ENCODE measurements at places on chromosomes 5 and 9.

- DNase-seq, result no peak
Measured at GRCh38 chr5:61289241-61289640, 42.8 kb upstream of the ZSWIM6 start.

DNA sequence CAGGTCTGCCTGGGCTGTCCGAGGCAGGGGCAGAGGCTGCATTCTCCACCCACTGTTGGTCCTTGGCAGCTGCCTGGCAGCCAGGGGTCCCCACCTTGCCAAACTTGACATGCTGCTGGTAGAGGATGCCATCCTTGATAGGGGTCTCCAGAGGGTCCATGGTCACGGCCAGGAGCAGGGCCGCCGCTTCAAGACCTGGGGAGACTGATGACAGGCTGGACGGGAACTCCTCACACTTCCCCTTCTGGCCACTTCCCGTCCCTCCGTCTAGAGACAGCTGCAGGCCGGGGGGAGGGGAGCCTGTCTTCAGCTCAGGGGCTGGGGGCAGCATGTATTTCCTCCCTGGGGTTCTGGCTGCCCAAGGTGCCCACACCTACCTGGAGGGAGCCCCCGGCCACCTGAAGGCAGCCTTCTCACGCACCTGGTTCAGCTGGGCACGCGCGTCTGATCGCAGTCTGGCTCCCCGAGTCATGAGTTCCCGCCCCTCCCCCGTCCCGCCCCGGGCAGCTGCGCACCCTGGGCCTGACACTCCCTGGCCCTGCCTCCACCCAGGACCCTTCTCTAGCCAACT lies at the start of gene DOK3:
DOK3 (minus strand) TSS at position 446 of the 571 bp plus-strand sequence; CDS start at position 160, 286 bp downstream.
- no peak for DNase-seq

DNA sequence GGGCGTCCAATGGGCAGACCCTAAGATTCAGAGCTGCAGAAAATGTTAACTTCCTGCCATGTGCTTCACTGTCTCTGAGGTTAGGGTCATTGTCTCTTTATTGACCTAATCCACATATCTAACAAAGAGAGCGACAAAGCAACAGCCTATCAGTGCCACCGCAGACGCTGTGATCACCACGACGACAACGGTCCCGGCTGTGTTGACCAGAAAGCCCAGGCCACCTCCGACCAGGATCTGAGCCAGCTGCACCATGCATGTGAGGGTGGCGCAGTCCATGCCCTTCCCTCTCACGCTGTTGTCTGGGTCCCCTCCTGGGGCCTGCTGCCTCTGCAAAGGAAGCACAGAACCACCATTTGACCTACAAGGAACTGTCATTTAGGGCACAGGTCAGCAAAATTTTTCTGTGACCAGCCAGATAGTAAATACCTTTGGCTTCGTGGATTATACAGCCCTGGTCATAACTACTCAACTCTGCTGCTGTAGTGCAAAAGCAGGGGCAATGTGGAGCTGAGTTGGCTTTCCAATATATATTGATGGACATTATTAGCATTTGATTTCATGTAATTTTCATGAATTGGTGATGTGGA lies 8.5 kb downstream of the RXFP3 start:
- no peak for DNase-seq

GRCh38 chr5:176730815-176731475 lies 79.4 kb upstream of the UNC5A start:
- DNase-seq, result no peak

DNA sequence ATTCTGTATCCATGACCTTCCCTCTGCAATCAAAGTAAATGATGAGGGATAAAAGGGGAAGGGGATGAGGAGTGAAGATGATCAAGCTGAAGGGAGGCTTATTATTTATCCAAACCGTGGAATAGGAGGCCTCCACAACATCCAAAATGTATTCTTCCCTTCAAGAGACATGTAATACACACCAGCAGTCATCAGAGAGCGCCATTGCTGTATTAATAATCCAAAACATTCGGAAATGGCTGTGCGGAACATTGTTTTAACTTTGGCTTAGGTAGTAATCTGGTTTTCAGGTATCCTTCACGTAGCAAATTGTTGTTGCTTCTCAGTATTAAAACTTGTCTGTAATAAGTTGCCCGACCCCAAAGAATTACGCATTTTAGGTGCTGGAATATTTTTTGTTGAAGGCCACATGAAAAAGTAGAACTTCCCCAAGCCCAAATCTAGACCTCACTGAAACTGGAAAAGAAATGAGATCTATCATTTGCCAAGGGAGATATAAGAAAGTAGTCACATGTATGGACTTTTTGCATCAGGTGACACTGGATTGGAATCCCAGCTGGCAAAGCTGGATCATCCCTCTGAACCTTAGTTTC lies 2.6 kb upstream of the BOD1 start:
- DNase-seq, result no peak

- DNase-seq, result no peak
Measured at GRCh38 chr5:93403141-93403928, 177.7 kb downstream of the NR2F1-AS1 start.

GRCh38 chr5:127096328-127096993 lies 23.2 kb upstream of the C5orf63 start:
- no peak for DNase-seq

DNA sequence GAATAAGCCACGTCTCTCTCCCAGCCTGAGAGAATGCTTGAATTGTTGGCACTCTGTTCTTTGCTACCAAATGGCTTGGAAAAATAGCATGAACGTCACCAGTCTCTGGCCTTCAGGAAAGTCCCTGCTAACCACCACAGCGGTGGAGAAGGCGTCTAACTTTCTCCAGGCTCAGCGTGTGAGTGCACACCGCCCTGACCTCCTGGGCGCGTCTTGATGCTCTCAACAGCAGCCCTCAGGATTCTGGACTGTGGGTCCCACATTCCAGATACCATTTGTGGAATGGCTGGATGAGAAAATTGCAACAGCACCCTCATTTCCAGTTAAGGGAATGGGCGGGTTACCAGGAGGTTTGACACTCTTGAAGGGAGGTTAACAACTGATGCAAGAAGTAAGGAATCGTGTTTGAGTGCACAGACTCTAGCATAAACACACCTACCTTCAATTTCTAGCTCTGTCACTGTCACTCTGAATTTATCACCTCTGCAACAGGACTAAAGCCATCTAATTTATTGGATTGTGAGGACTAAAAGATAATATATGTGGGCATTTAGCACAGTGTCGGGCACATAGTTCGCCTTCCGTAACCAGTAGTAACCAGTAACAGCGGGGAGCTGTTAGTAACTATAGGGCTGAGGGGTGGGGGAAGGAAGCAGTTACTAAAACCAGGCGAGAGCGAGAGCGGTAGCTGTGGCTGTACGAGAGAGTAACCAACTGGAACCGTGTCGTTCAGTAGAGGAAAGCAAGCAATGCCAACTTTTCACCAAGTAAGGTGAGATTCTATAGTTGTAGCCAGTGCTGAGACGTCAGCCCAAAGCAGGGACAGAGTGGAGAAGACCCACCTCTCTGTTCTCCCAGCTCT lies 807 bp upstream of the PLGRKT start:
- DNase-seq, result no peak

- no peak for DNase-seq
Measured at GRCh38 chr5:42876375-42876844, 64.7 kb upstream of the SELENOP start.

- no peak for DNase-seq
Measured at GRCh38 chr5:37738057-37738691, 101.7 kb downstream of the GDNF start.

DNA sequence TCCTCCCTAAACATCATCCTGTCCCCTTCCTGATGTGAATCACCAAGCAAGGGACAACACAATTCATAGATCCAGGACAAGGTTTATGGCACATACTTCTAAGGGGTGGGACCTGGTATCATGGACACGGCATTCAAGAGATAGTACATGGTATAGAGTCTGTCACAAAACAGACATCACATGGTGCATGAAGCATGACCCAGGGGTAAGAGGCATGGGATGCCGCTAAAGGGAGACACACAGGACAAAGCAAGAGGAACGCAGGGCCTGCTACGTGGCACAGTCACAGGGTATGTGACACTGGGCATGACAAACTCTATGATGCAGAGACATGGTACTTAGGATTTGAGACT lies 20.7 kb downstream of the GSN start:
- no peak for DNase-seq

DNA sequence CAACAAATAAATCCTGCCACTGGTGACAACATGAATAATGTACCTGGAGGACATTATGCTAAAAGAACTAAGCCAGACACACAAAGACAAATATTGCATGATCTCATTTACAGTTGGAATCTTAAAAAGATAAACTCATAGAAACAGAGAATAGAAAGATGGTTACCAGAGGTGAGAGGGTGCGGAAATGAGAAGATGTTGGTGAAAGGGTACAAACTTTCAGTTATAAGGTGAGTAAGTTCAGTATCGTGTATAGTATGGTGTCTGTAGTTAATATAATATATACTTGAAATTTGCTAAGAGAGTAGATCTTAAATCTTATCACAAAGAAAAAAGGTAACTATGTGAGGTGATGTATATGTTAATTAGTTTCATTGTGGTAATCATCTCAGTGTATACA lies 63.3 kb downstream of the PRRC1 start:
- no peak for DNase-seq

- DNase-seq, result no peak
Measured at GRCh38 chr5:142182840-142183239, 74.3 kb downstream of the NDFIP1 start.

- DNase-seq, result no peak
Measured at GRCh38 chr9:85534340-85534739, 207.4 kb downstream of the AGTPBP1 start.

- DNase-seq, result no peak
Measured at GRCh38 chr5:1058988-1059883, 50.6 kb downstream of the NKD2 start.

GRCh38 chr9:78074385-78075291 lies 43.0 kb upstream of the GNAQ start:
- no peak for DNase-seq

- DNase-seq, result no peak
Measured at GRCh38 chr5:63055421-63055820, 476.8 kb downstream of the LRRC70 start.

DNA sequence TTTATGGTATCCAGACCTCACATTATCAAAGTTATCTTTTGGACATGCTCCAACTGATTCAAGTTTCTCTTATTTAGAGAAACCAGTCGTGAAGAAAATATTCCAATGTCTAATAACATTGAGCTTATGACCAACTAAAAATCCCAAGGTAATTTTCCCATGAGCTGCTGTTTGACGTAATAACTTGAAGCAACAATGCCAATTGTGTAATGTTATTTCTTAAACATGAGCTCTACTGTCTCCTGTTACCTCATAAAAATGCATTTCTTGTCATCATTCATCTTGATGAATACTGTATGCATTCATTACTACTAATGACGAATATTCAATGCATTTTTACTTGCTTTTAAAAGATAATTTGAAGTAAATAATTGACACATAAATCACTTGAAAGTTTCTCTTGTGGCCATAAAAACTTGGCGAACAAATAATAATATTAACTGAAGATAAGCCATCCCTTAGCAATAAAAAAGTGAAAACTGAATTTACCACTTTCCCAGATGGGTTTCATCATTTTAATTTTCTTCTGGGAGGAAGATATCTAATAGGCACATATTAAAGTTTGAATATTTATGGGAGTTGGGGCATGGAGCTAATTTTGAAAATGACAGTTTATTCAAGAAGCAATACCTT lies 424 bp upstream of the MARCOL start:
- DNase-seq, result no peak

DNA sequence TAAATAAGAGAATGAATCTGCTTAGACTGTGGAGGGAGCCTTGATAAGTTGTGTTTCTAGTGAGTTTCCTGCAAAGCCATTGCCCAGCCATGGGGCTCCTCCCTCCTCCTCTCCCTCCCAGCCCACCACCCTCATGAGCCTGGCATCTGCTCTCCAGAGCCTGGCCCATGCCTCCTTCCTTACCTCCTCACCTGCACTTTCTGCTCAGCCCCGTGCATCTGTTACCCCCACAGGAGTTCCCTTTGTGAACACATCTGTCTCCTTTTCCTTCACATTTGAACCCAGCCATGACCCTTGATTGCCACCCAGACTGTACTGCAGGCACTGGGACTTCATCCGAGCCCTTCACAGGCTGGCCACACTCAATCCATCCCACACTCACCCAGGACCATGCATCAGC lies 395.6 kb downstream of the IRX2 start:
- no peak for DNase-seq

GRCh38 chr9:34929506-34930102 lies 28.5 kb upstream of the PHF24 start:
- DNase-seq, result no peak

GRCh38 chr9:95447660-95448420 lies 68.9 kb downstream of the PTCH1 start:
- no peak for DNase-seq

DNA sequence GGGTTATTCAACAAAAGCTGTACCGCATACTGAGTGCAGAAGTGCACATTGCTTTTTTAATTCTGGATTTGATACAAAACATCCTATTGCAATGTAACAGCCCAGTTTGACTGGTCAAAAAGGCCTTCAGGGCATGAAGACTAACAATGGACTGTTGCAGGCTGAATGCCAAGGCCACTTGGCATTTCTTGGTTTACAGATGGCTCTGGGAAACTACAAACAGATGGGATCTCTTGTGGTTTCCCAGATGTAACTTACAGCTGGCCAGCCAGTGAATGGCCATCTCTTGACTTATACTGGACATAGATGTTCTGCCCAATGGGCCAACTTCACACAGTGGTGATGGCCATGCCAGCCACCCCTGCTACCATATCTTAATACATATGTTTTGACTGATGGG lies 36.8 kb downstream of the UGT3A2 start:
- DNase-seq, result no peak

- no peak for DNase-seq
Measured at GRCh38 chr5:61306531-61307131, 25.4 kb upstream of the ZSWIM6 start.

DNA sequence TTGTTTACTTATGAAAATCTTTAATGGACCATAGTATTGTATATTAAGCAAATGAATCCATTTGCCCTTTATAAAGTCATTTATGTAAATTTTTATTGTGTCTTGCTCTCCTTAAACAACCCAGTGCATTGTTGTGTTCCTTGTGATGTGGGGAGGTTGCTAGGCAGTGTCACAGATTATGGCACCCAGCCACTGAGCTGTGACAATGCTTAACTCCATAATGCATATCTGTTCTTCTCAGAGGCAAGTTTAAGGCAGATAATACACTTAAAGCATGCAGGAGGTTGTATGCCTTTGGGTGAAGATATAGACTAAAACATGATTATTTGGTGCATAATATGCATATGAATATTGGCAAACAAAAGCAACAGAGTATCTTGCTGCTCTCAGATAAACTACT lies 269.6 kb upstream of the RIOK2 start:
- DNase-seq, result no peak

DNA sequence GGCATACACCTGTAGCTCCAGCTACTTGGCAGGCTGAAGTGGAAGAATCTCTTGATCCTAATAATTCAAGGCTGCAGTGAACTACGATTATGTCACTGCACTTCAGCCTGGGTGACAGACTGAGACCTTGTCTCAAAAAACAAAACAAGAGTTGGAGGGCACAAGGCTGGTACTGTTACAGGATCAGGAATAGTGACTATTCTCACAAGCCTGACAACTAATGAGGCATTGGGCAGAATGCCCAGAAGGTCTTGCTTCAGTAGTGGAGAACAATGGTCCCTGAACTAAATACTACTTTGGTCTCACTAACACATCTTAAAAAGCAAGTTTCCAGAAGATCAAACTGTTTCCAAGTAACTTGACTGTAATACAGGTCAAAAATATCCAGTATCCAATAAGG lies 182.9 kb upstream of the RFX3 start:
- DNase-seq, result no peak

GRCh38 chr5:127995556-127995955 lies 88.0 kb upstream of the SLC12A2 start:
- DNase-seq, result no peak

- no peak for DNase-seq
Measured at GRCh38 chr5:177003649-177004048, 2.9 kb downstream of the UIMC1 start.

Measured in activated naive CD8-positive, alpha-beta T cell treated with anti-CD3 and anti-CD28 coated beads, Interleukin-2, amount 50 U/mL, for 16 hours (primary cell).